ENCODE measurements at places on chromosomes 3 and 15. TPM values are rescaled to one million over a fixed set of nuclear protein-coding genes. Genes with fewer than 3 reads are reported as not detected.

DNA sequence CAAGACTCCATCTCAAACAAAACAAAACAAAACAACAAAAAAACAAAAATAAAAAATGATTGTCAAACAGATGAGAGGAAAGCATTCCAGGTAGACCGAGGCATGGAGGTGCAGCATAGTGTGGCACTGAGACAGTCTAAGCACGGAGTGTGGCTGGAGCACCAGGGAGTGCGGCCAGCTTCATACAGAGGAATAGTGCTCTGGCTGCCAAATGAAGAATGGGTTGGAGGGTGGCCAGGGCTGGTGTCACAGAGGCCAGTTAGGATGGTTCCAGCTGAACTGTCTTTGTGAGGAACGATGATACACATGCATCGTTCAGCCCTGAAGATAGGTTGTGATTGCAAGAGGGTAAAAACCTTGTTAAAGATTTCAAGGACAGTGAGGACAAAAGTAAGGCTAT is 28.3 kb downstream of the MITF start:
- H3K36me3 ChIP-seq, result no peaks in the 10 kb centered on the region
- peaks cover 45% of the 10 kb centered on the region for H3K4me1 ChIP-seq
- H3K27me3 ChIP-seq, result no peaks in the 10 kb centered on the region
- no peak overlapping the region for H3K4me3 ChIP-seq
- H3K27ac ChIP-seq, result no peak overlapping the region

DNA sequence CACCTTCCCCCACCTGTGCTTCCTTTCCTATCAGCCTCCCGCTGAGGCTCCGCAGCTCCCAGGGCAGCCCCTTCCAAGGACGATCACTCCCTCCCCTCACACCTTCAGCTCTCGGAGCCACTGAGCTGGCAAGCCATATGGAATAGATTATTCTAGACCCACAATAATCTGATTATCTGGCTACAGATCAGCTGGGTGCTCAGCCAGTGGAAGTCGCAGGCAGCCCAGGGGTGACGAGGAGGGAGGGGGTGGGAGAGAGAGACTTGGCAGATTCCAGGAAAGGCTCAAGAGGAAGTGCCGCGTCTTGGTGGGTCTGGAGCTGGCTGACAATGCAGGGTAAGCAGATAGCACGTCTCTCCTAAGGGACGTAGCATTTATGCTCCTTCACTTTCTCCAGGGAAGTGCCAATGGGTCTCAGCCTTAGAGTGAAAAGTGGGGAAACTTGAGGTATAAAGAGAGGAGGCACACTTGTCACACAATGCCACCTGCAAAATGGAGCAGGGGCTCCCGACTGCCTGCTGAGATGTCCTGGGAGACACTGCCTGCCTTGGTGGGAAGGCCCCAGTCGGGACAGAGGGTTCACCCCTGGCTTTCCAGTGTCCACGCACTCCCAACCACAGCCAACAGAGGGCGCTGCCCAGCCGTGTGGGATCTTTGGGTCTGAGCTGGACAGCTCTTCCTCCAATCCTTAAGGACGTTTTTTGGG is 9.4 kb upstream of the MESP1 start:
- no peaks in the 10 kb centered on the region for H3K4me1 ChIP-seq
- DNase-seq, result peak; percentile 78
- no peaks in the 10 kb centered on the region for H3K36me3 ChIP-seq
- no peaks in the 10 kb centered on the region for H3K27me3 ChIP-seq
- H3K4me3 ChIP-seq, result no peak overlapping the region

- H3K4me1 ChIP-seq, result peaks cover 21% of the 10 kb centered on the region
- H3K27me3 ChIP-seq, result no peaks in the 10 kb centered on the region
- DNase-seq, result peak; percentile 57
- H3K27ac ChIP-seq, result no peak overlapping the region
- no peaks in the 10 kb centered on the region for H3K36me3 ChIP-seq
Observed at GRCh38 chr15:40441565-40442531, 1.1 kb downstream of the BAHD1 start.

DNA sequence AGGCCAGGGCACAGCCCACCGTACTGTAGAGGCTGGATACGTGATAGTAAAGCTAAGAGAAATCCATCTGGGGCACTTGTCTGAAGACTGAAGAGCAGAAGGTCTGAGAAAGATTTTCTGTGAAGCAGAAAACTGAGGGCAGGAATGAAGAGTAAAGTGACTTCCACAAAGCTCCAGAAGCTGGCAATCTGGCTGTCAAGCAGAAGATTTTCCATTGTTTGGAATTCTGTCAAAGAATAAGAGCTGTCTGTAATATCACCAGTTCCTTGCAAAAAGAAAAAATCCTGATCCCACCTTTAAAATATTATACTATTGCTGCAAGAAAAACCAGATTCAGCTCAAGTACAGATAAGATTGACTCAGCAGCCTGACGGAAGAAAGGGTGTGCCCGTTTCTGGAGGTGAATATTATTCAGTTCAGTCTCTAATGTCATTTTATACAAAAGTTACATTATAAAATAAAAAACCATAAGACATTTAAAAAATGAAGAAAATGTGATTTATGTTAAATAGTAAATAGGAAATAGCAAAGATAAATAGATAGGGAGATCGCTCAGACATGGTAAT is 550.4 kb upstream of the SGO1 start:
- no peak for DNase-seq
- H3K27ac ChIP-seq, result no peak overlapping the region
- H3K4me1 ChIP-seq, result no peaks in the 10 kb centered on the region
- no peak overlapping the region for H3K4me3 ChIP-seq

DNA sequence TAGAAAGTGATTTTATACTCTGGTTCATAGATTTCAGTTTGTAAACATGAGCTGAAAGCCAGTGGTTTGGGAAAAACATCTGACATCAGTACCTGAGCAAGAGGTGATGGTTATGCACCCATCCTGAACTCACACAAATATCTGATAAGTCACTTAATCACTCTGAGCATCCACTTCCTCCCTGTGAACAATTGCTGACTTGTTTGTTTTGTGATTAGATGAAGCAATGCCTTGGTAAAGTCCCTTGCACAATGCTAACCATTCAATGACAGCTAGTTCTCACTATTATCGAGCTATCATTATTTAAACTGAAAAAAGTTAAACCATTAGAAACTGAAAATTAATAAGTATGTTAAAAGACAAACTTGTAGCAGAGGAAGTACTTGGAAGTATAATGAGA is 303.0 kb downstream of the PLOD2 start:
- no peaks in the 10 kb centered on the region for H3K27me3 ChIP-seq
- H3K27ac ChIP-seq, result no peak overlapping the region
- no peaks in the 10 kb centered on the region for H3K36me3 ChIP-seq

GRCh38 chr3:120093119-120093910 is 932 bp downstream of the GSK3B start:
- H3K27ac ChIP-seq, result peak overlapping the region; percentile 97
- DNase-seq, result no peak
- peak overlapping the region; percentile 71 for H3K4me3 ChIP-seq
- H3K27me3 ChIP-seq, result no peaks in the 10 kb centered on the region

GRCh38 chr3:112133626-112134334 is 732 bp upstream of the GCSAM start:
- H3K36me3 ChIP-seq, result no peaks in the 10 kb centered on the region
- H3K4me3 ChIP-seq, result no peak overlapping the region
- no peak overlapping the region for H3K27ac ChIP-seq
- no peak for DNase-seq

DNA sequence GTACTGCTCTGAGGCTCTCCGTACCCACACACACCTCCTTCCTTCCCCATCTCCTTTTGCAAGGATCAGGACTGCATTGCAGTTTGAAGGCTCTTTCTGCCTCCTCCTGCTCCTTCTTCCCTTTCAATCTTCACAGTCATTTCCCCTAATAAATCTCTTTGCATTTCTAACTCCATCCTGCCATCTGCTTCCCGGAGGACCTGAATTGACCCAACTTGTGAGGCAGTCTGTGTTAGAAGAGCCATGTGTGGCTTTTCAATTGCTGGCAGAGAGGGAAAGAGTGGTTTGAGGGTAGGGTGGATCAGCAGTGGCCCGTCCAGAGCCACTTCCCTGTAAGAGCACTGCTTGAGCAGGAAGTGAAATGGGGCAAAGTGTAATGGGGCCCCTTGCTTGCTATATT is 35.8 kb downstream of the ANAPC13 start:
- H3K36me3 ChIP-seq, result no peaks in the 10 kb centered on the region
- no peak for DNase-seq
- H3K27ac ChIP-seq, result no peak overlapping the region
- H3K27me3 ChIP-seq, result no peaks in the 10 kb centered on the region
- peaks cover 11% of the 10 kb centered on the region for H3K4me1 ChIP-seq
- H3K4me3 ChIP-seq, result no peak overlapping the region

GRCh38 chr3:14425581-14426304 is 23.3 kb downstream of the SLC6A6 start:
- no peaks in the 10 kb centered on the region for H3K36me3 ChIP-seq
- no peak overlapping the region for H3K4me3 ChIP-seq
- peaks cover 33% of the 10 kb centered on the region for H3K4me1 ChIP-seq
- DNase-seq, result no peak

The SLC2A2 gene
- total RNA-seq, result 12.6 TPM

The C3orf49 gene
- total RNA-seq, result not detected

The NGLY1 gene
- 32.0 TPM for total RNA-seq

The CHL1 gene
- total RNA-seq, result 109 TPM

The RLBP1 gene
- not detected for total RNA-seq

The ARHGAP31 gene
- 28.7 TPM for total RNA-seq

The AMT gene
- total RNA-seq, result 15.2 TPM

The DAZL gene
- not detected for total RNA-seq

The TRH gene
- not detected for total RNA-seq

The GOLGA8S gene
- total RNA-seq, result 0.60 TPM

Measured in kidney (tissue), 22 donors.